ENCODE measurements at places on chromosomes 2 and 18.

GRCh38 chr18:48074929-48075706 is 144.7 kb upstream of the SMAD2 start:
- no peak for DNase-seq

DNA sequence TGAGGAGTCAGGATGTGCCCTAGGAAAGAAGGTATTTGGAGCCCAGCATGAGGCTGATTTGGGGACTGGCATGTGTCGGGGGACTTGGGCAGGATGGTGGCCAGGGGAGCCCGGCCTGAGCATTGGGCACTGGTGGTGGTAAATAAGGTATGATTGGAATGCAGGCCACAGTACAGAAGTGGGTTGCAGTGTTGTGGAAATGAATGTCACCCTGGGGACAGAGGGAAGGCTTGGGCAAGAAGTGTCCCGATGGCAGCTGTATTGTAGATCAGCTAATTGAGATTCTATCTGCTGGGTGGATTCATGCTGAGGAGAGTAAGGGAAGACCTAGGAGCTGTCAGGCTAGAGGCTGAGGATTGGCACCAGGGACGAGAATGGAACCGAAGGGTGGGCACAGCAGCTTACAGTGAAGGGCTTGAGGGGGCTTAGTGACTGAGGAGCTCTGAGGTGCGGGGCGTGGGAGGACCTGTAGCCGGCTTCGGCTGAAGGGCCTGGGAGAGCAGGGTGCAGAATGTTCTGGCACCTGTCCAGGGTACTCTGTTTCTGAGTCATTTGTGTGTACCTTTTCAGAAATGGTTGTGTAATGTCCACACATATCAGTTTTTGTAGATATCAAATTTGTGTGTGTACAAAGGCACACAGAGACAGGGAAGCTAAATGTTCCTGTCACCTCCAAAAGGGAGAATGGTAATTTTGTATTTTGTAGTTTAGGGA is 170.2 kb downstream of the PRKCE start:
- peak; percentile 81 for DNase-seq

DNA sequence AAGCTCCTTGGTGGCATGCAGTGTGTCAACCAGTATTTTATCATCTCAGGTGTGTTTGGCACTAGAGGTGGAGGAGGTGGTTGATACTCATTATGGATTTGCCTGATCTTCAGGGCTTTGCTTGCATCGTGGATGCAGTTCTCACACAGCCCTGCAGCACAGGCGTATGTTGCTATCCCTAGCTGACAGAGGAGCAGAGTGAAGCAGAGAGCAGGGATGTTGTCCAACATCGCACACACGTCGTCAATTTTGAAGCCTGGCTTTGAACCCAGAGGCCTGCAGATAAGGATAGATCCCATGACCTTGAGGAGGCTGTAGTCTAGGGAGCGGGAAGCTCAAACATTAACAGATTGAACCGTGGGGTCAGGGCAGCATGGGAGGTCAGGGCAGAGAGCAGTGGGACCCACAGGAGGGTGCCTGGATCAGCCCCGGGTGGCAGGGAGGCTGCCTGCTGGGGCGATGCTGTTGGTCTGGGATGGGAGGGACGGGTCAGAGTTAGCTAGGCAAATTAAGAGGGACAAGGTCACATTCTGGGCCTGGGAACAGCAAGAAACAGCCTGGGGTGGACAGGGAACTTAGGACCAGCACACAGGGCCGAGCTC is 4.2 kb downstream of the RNF144A start:
- no peak for DNase-seq

- DNase-seq = no peak
These were observed 17.5 kb downstream of the ASB1 start for GRCh38 chr2:238444242-238444641.

- DNase-seq = no peak
These were observed 32.0 kb upstream of the CAB39 start for GRCh38 chr2:230680463-230681170.

- DNase-seq = no peak
These were observed 55.5 kb downstream of the RIT2 start for GRCh38 chr18:43060020-43060419.

- DNase-seq = no peak
These were observed 668.7 kb downstream of the SLC4A3 start for GRCh38 chr2:220296174-220296573.

GRCh38 chr2:203599509-203599908 is 64.4 kb upstream of the RAPH1 start:
- no peak for DNase-seq

DNA sequence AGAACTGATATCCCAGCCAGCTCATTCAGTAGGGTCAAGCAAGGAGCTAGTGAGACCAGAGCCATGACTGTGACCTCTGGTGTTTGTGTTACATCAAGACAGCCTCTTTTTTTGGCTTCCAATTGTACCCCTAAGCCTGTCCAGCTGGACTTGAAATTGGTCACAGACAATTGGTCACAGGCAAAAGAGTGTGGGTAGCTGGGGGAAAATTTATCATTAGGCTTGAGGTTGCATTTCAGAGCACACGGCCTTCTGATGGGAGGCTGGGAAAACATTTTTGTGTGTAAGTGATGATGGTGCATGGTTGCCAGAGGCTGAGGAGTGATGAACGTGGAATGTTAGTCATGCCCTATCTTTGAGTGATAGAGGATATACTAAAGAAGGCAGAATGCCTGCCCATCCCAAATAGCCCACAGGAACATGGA is 285.1 kb upstream of the SLC14A2 start:
- DNase-seq = no peak

DNA sequence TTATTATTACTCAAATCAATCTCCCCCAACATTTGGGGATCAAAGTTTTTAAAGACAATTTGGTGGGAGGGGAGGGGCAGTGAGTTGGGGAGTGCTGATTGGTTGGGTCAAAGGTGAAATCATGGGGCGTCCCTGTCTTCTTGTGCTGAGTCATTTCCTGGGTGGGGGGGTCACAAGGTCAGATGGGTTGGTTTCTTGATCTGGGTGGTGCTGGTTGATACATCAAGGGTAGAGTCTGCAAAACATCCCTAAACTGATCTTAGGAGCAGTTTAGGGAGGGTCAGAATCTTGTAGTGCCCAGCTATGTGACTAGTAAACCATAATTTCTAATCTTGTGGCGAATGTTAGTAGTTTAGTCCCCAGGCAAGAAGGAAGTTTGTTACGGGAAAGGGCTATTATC is 67.4 kb downstream of the MOGAT1 start:
- DNase-seq = no peak

GRCh38 chr2:103264058-103264768 is 502.4 kb downstream of the TMEM182 start:
- DNase-seq = no peak

DNA sequence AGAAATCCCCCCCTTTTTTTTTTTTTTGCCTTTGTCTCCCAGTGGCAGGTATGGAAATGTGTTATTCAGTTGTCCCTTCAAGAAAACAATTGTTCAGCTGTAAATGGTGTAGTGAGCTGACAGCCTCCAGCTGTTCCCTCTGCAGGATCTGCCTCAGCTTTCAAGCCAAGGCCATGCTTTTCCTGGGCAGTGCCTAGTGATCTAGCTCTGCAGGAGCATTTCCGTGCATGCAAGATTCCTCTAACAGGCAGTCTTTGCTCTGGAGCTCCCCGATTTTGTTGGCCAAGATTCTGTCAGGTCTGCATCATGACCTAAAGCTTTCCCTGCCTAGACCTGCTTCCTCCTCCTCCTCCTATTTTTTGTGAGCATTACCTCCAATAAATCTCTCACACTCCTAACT is 300.7 kb upstream of the UBE2E3 start:
- no peak for DNase-seq

DNA sequence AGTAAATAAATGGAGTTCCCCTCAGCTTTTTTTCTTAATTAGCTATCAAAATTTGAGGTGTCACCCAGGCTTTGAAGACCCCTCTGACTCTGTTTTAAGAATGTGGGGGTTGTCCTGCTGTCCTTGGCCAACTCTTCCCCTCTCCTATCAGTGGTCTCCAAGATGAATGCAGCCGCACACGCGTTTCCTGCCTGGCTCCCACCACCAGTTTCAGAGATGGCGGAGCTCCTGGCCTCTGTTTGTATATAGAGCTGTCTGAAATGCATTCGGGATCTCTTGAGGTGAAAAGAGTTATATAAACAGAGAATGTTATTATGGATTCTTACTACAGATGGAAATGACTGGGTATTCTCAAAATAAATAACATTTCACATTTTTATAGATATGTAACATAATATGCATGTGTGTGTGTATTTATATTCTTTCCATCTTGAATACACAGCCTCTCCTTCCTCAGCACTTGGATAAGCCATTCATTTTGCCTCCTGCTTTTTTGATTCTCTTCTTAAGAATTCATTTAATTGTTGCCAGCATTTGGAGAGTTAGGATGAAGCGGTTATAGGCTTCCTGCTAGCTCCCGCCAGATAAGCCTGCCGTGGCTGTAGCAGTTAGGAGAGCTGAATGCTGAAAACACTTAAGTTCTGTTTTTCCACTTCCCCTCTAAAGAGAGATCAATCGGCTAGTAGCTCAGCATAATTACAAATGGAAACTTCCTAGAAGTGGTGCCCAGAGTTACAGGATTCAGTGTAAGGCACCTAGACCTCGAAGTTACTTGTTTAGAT is 659.3 kb upstream of the FANCL start:
- no peak for DNase-seq

DNA sequence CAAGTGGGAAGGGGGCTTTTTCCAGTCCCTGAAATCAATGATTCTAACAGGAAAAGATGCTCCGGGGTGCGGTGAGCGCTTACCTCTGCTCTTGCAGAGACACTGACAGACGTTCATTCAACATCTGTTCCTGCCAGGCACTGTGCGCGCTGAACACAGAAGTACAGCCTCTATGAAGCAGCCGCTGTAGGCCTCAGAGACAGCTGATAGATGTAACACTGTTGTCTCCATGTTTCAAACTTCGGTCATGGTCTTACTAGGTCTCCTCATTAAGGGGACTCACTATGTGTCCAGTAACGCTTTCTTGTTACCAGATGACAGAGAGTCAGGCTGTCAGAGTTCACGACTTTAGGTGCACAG is 649 bp upstream of the CLIP4 start:
- DNase-seq = no peak

DNA sequence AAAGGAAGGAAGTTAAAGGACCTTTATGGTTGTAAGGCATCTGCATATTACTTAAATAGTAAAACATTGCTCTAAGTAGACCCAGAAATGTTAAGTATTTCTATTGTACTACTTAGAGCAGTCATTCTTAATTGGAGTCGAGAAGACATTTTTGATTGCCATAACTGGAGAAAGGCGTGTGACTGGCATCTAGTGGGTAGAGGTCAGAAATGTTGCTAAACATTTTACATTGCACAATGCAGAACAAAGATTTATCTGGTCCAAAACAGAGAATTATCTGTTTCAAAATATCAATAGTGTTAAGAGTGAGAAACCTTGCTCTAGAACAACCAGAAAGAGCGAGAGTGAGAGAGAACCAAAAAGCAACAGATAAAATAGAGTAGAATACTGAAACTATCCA is 23.3 kb upstream of the ROCK1 start:
- no peak for DNase-seq

DNA sequence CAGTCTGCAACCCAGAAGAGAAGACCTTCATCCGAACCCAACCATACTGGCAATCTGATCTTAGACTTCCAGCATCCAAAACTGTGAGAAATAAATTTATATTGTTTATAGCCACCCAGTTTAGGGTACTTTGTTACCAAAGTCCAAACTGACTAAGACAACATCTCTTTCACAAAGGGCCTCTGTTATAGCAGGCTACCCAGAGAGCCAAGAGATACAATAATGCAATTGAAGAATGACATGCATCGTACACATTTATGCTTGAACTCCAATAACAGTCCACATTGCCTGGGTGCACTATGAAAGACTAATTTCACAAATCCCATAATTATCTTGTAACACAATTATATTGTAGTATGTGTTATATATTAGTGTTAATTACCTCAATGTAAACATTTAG is 39.1 kb upstream of the ANKRD44 start:
- DNase-seq = no peak

DNA sequence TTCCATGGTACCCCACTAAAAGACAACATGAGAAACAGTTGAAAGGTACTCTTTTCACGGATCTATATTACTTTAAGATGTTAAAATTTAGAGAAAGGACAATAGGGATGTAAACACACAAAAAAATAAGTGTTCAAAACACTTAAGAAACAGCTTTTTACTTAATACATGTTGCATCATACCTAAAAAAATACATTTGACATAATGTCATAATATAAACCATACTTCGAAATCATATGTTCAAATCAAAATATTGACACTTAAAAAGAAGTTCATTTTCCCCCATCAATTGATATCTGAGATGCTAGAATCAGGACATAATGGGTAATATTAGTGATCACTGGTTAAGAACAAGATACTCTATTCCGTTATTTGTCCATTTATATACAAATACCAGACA is 124.9 kb downstream of the GRB14 start:
- no peak for DNase-seq

DNA sequence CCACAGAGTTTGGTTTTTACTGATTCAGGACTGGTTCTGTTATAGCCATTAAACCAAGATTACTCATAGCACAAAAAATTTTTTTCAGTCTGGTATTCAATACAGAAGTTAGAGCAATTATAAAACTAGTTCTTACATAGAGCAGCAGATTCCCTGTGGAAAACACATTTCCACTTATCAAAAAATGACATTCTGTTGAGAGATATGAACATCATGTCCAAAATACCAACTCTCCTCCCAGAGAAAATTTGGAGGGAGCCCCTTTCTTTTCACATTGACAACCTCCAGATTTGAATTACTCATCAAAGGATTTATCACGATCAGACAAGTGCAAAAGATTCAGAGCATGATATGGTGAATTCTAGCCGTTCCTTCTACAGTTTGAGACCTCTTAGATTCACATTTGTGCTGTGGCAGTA is 126.8 kb upstream of the SERPINE2 start:
- no peak for DNase-seq
